ENCODE measurements at places on chromosomes 11 and 22.
A peak's percentile ranks its signal among the peaks of the same experiment; 100 is the strongest.

- DNase-seq: no peak
Measured at GRCh38 chr22:47166446-47167016, 404.1 kb downstream of the TBC1D22A start.

- peak; percentile 46 for DNase-seq
Measured at GRCh38 chr11:111694851-111695250, 71.3 kb downstream of the PPP2R1B start.

DNA sequence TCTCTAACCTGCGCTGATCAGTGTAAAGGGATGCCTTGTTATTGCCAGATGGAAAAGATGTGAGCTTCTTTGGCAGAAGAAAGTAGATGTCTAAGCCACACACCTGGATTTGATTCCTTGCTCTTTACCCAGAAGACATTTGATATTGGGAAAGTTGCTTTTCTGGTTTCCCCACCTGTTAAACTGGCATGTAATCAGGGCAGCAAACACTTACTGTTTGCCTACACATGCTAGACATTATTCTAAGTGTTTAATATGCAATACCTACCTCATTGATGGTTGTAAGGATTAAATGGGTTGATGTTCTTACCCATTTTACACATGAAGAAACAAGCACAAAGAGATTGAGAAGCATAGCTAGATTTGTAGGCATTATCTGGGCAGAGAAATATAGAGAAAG, 16.6 kb downstream of the ASRGL1 start:
- DNase-seq: no peak

- DNase-seq: no peak
Measured at GRCh38 chr22:20548806-20549205, 41.4 kb downstream of the MED15 start.

DNA sequence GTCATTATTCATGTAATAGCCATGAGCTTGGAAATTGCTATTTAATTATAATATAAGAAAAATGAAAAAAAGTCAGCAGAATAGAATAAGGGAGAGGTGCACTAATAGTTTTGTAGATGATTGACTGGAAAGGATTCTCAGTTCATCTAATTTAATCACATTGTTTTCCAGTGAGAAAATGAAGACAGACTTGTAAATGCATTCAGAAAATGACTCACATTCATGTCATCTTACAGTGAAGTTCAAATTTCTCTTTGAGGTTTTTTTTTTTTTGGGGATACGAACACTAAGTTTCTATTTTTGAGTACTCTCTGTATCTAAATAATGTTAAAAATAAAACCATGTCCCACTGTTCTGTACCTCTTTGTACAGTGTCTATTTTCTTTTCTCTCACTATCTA, 18.5 kb upstream of the OR4A16 start:
- no peak for DNase-seq
